ENCODE measurements at places on chromosomes 16 and 17.

DNA sequence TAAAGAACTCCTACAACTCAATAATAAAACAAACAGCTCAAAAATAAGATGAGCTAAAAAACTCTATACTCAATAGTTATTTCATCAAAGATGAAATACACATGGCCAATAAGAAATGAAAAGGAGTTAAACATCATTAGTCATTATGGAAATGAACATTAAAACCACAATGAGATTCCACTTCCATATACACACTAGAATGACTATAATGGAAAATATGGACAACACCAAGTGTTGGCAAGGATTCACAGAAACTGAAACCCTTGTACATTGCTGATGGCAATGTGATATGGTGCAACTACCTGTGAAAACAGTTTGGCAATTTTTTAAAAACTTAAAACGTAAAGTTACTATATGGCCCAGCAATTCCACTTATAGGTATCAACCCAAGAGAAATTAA, 91.4 kb downstream of the GRIN2A start:
- no peak for DNase-seq

GRCh38 chr17:77466140-77466539, 325.4 kb downstream of the SEC14L1 start:
- no peak for DNase-seq

DNA sequence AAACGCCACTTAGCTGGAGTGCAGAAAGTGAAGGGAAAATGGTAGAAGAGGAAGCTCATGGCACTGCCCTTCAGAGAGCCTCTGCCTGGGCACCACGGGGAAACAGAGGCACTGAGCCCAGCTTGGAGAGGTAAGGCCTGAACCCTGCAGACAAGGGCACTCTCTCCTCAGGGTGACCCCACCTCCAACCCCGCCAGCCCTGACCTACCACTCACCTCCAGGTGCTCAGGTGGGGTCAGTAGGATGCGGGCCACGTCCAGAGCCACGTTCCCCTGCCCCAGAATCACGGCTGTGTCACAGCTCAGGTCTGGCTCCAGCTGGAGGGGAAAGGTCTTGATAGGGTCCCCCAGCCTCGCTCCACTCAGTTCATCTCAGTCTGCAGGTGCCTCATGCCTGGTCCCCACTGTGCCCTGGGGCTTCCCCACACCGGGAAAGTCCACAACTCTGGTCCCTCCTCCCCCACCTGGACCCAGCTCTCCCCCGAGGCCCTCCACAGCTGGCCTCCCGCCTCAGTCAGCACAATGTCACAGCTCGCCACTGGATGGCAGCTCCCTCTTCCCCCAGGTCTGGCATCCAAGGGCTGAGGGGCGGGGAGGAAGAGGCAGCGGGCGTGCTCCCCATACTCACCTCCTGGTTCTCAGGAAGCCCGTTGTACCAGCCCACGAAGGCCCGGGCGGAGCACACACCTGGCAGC, 6.0 kb upstream of the GRIN2C start:
- no peak for DNase-seq

- DNase-seq: no peak
These were observed 32.1 kb downstream of the CDK5RAP3 start for GRCh38 chr17:48002916-48003416.

- DNase-seq: no peak
These were observed 247.8 kb upstream of the ERCC4 start for GRCh38 chr16:13672196-13672595.

- DNase-seq: no peak
These were observed 19.3 kb downstream of the PIPOX start for GRCh38 chr17:29062215-29062614.

DNA sequence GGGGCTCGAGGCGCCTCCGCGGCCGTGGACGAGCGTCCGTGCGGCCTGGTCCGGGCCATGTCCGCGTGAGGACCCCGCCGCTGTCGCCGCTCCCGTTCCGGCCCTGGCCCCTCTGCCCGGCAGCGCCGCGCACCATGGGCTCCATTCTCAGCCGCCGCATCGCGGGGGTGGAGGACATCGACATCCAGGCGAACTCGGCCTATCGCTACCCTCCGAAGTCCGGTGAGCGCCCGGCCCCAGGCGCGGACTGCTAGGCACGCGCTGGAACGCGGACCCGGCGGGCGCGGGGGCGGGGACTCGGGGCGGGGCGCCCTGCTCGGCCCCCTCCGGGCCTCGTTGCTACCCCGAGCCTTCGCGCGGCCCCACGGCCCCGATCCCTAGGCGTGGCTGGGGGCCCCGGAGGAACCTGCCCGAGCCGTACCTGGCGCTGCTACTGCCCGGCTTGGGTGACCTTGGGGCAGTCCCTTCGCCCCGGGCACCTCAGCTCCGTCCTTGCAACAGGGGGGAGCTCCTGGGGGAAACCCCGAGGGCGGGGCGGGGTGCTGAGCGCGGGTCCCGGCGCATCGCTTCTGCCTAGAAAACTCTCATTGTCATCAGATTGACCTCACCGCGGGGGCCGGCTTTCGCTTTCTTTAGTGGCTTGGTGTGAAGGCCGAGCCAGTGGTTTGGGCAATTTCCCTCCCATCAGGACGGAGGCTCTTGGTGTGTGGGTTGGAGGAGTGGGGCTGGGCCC, 367 bp downstream of the MGRN1 start:
- DNase-seq: no peak

DNA sequence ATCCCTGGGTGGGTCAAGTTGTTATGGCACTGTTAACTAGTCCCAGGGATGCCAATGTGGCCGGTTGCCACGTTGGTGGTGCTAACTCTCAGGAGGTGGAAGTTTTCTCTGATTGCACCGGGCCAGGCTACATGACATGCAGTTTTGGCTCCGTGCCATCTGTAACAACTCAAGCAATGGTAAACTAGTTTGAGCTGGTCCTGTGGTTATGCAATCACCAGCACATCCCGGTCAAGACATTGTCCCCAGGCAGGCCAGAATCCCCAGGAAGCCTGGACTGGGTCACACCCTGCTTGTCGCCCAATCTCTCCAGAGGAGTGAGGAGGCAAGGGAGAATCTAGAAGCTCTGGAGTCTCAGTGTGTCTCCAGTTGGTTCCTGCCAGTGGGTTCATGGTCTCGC, 10.1 kb upstream of the CCL17 start:
- DNase-seq: no peak

DNA sequence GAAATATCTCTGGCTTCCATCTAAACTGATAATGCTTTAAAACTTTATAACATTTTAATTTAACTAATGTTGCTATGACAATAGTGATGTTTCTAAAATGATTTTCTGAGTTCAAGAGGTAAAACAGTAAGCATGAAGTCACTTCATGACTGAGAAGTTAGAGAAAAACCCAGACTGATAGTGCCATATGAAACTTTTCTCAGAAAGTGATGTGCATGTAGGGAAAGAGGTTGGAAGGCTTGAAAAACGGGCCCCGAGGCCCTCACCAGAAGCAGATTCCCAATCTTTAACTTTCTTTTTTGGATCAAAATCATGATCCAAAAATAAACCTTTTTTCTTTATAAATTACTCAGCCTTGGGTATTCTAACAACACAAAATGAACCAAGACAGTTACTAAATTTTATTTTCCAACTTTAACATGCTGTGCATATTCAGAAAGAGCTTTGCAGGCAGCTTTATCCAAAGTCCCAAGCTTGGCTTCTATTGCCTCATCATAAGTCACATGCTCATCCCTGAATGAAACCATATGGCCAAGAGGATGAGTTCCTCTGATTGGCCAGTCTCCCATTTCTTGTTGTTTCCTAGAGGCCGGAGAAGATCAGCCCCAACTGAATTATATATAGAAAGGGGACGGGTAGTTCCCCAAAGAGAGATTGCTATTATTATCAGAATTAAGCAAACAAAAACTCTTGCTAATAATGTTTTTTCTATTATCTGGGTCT, 357.6 kb upstream of the SALL1 start:
- no peak for DNase-seq

DNA sequence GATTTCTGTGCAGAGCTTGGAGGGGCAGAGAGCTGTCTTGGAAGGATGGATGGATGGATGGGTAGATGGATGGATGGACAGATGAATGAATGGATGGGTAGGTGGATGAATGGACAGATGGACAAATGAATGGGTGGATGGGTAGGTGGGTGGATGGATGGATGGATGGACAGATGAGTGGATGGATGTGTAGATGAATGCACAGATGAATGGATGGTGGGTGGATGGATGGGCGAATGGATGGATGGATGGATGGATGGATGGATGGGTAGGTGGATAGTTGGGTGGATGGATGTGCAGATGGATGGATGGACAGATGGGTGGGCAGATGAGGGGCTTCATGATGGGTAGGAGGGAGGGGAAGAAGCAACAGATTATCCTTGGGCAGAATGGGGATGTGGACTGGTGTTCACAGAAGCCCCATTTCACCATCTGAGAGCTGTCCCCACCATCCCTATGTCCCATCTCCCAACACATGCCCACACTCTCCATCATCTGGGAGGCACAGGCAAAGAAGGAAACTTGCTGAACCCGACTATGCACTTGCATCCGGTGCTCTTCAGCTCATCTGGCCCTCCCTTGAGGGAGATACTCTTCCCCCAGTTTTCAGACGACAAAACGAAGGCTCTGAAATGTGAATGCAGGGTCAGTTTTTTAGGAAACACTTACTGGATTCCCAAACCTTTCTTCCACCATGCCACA, 57.2 kb downstream of the IL21R start:
- DNase-seq: no peak

DNA sequence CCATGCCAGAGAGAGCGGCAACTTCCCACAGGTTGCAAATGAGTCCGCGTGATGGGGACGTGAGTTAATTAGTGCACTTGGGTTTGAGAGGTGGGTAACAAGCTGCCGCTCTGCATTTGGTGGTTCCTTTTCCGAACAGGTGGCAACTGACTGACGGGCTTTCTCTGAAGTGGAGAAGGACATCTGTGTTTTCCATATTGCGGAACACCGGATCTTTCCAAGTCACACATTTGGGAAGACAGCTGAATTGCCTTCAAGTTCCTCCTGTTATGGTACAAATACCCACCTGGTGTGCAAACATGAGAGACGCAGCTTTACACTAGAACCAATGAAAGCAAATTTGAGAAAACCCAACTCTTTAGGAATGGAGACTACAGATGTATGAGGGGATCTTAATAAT, 451.3 kb upstream of the ZFHX3 start:
- no peak for DNase-seq

DNA sequence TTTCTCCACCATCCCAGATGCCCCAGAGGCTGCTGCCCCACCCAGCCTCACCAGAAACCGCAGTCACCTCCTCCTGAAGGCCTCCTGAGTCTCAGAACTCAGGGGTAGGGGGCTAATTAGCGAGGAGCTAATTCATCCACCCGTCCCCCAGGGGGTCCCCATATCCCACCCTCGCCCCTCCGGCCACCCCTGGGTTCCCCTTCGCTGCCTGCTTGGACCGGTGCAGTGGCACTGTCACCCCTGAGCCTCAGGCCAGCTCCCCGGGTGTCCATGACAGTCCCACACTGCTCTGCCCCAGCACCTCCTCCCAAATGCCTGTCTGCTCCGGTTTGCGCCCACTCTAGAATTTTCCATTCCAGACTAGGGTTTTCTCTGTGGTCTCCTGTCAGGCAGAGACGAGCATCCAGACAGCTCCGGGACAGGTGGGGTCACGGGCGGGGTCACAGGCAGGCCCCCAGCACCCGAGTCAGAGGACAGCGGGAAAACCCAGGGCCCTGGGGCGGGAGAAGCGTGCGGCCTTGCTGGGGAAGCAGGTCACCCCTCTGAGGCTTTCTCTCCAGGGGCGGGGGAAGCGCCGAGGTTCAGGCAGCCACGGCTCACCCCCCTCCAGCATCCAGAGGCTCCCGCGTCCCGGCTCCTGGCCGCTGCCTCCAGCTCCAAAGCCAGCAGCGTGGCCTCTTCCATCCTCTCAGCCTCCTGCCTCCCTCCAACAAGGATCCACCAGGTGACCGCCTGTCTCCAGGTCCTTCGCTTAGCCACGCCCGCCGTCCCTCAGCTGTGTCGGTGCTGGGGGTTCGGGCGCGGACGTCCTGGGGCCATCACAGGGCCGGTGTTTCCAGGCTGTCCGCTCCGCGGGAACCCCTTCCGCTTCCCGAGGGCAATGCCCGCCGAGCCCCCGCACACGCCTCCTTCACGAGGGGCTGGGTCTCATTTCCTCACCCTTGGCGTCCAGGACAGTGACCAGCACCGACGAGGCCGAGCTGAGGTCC, 3.1 kb upstream of the PERCC1 start:
- no peak for DNase-seq

DNA sequence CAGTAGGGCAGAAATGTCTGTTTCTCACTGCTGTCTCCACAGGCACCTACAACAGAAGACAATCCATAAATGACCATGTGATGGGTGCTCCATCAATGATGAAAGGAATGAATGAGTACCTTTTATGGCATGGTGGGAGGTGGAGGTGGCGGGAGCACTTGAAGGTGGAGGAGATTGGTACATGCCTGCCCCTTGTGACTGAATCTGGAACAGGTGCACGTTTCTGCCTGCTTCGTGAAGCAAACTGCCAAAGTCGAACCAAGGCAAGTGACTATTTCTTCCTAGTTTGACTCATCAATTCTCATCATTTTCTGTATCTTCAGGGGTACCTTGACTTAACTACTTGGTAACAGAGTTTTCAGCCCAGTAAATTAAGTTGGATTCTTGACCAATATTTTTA, 25.4 kb downstream of the CDRT15 start:
- DNase-seq: no peak

DNA sequence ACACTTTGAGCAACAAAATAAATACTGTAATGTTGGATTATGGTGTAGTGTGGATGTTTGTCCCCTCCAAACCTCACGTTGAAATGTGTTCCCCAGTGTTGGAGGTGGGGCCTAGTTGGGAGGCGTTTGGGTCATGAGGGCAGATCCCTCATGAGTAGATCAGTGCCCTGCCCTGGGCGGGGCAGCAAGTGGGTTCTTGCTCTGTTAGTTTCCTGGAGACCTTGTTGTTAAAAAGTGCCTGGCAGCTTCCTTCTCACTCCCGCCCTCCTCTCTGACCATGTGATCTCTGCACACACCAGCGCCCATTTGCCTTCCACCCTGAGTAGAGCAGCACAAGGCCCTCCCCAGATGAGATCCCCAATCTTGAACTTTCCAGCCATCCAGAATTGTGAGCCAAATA, 67.7 kb downstream of the MPRIP start:
- no peak for DNase-seq

- no peak for DNase-seq
These were observed 532 bp downstream of the ARRB2 start for GRCh38 chr17:4710693-4711634.

DNA sequence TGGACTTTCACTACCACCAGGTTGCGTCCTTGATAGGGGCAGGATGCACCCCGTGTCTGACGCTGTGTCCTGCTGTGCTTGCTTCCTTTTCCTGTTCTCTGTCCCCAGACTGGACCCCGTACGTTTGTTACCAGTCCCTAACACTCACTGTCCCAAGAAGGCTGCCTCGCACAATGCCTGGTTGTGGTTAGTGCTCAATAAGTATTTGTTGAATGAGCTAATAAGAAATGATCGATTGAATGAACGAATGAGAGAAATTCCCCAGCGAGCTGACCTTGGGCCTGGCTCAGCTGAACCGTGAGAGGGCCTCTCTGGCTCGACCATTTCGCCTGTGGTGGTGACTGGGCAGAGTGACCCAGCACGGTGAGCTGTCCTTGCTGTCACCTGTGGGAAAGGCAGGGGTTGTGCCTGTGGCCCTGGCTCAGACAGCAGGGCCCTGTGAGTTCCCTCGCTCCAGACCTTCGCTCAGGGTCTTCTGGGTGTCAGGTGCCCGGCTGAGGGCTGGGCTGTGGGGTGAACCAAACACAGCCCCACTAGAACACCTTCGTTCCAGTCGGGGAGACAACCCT, 20.9 kb downstream of the CMIP start:
- DNase-seq: no peak
